Stimulated activated CD4-positive, alpha-beta T cell treated with anti-CD3 and anti-CD28 coated beads, Interleukin-12 subunit alpha, Interleukin-12 subunit beta, amount 100 ng/mL, for 4 hours (primary cell): ENCODE measurements at places on chromosomes 7 and 10.

GRCh38 chr7:43791-44540 is 148.4 kb upstream of the FAM20C start:
- no peak for DNase-seq

DNA sequence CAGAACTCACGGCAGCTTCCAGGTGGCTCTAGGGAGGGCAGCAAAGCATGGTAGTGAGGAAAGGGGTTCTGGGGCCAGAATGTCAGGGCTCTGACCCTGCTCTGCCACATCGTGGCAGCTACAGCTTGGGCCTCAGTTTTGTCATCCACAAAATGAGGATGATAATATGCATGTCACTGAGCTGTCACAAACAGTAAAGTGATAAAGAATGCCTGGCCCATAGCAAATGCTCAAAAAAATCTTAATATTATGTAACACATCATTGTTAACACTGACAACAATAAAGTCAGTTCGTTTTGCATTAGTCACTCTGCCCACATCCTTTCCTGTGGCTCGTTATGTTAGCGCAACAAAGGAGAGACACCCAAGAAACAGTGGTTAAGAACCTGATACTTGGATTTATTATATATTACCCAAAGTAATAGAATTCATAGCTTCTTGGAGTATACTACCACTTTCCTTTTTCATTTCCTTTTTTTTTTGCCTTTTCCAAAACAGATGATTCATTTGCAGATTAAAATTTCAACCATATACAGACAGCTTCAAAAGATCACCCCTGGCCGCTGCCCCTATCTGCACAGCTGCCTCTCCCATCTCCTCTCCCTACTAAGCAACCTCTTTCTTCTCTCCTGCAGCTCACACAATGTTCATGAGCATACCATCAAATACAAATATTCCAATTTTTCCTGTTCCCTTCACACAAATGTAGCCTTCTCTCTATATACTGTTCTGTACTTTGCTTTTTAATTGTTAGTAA is 45.5 kb upstream of the DDC start:
- DNase-seq = no peak

DNA sequence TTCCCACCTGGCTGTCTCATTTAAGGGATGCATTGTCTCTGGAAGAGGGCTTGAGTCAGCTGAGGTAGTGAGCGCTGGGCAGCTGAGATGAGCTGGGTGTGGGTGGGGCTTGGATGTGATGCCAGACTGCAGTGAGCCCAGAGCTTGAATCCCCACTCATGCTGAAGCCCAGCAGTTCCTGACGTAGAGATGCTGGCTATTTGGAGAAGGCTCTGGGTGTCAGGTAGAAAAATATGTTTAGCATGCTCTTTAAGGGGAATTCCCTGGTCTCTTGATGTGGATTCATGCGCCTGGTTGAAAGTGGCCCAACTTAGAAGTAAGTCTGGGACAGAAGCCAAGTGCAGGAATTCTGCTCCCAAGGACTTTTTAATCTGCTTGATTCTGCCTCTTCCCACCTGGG is 241.5 kb upstream of the IGFBP3 start:
- no peak for DNase-seq

- DNase-seq = no peak
These were observed 50.3 kb upstream of the LAMB1 start for GRCh38 chr7:108053250-108053649.

DNA sequence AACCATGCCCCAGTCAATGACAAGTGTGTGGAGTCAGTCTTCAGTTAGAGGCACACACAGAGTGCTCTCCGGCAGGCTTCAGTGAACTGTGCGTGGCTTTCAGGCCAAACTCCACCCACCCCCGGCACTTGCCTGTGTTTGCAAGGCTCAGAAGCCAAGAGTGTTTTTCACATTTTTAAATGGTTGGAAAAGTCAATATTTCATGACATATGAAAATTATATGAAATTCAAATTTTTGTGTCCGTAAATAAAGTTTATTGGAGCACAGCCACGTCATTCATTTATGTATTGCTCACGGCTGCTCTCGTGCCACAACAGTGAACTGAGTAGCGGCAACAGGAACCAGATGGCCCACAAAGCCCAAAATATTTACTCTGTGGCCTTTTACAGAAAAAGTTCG is 104.7 kb downstream of the SFMBT2 start:
- no peak for DNase-seq

- no peak for DNase-seq
These were observed 161.4 kb downstream of the PIP4K2A start for GRCh38 chr10:22552888-22553378.
